RWPE2 (cell line): ENCODE measurements at places on chromosomes 4 and X.

DNA sequence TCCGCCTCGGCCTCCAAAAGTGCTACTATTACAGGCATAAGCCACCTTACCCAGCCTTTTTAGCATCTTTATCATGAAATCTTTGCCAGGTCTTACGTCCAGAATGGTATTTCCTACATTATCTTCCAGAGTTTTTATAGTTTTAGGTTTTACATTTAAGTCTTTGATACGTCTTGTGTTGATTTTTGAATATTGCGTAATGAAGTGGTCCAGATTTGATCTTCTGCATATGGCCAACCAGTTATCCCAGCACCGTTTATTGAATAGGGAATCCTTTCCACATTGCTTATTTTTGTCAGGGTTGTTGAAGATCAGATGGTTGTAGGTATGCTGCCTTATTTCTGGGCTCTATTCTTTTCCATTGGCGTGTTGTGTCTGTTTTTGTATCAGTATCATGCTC, 349.6 kb downstream of the KCTD8 start:
- no peak overlapping the region for H3K4me3 ChIP-seq
- no peak overlapping the region for H3K27ac ChIP-seq
- no peak for DNase-seq
- H3K36me3 ChIP-seq = no peaks in the 10 kb centered on the region
- no peaks in the 10 kb centered on the region for H3K27me3 ChIP-seq

DNA sequence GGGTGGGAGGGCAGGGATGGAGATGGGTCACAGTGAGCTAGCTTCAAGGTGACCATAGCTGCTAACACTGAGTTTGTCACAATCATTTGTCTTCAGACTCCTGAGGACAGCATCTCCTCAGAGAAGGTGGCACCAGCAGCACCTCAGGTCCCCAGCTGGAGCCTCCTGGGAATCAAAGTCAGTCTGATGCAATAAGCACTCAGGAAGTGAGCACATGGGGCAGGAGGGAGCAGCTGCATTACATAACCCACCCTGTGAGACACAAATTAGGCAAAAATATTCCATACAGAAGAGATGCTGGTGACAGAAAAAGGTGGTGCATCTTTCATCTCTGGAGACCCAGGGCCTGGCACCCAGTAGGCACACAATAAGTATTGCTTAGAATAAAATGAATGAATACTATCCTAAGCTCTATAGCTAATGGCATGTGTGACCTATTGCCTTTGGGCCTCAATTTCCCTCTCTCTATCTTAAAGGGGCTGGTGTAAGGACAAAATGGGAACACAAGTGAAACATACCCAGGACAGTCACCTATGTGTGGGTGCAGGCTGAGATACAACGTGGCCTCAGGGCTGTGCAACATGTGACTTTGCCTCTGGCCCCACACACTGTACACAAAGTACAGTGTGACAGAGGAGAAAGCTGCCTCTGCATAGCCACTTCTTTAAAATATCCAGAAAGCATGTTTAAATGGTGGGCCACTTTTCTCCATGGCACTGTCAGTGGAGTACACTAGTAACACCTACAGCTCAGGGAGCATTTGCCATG, 37.1 kb downstream of the SLC39A8 start:
- no peaks in the 10 kb centered on the region for H3K27me3 ChIP-seq
- H3K27ac ChIP-seq = no peak overlapping the region
- H3K36me3 ChIP-seq = no peaks in the 10 kb centered on the region

GRCh38 chr4:158766434-158767044, 2.3 kb upstream of the FNIP2 start:
- H3K4me3 ChIP-seq = no peak overlapping the region
- H3K27me3 ChIP-seq = no peaks in the 10 kb centered on the region
- DNase-seq = no peak
- H3K27ac ChIP-seq = no peak overlapping the region

- H3K36me3 ChIP-seq = peaks cover 22% of the 10 kb centered on the region
- peaks cover 8% of the 10 kb centered on the region for H3K4me1 ChIP-seq
- H3K27me3 ChIP-seq = no peaks in the 10 kb centered on the region
- no peak for DNase-seq
Observed at GRCh38 chr4:82419451-82419850, 10.8 kb downstream of the HNRNPDL start.

DNA sequence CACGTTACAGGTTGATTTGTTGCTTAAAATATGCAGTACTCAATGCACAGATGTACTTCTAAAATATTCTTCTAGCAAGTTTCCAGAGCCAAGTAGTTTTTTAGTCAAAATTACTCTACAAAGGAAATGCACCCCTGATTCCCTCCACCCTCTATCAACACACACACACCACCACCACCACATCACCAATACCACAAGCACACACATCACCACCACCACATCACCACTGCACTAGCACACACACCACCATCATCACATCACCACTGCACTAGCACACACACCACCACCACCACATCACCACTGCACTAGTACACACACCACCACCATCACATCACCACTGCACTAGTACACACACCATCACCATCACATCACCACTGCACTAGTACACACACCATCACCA, 105.2 kb upstream of the FRG1 start:
- H3K4me3 ChIP-seq = no peak overlapping the region
- no peaks in the 10 kb centered on the region for H3K36me3 ChIP-seq
- DNase-seq = no peak
- no peaks in the 10 kb centered on the region for H3K4me1 ChIP-seq
- no peaks in the 10 kb centered on the region for H3K27me3 ChIP-seq

- no peak overlapping the region for H3K4me3 ChIP-seq
- DNase-seq = no peak
- H3K4me1 ChIP-seq = no peaks in the 10 kb centered on the region
- no peaks in the 10 kb centered on the region for H3K36me3 ChIP-seq
- no peak overlapping the region for H3K27ac ChIP-seq
Observed at GRCh38 chr4:85603437-85604336, 128.7 kb downstream of the ARHGAP24 start.

- DNase-seq = no peak
- H3K27me3 ChIP-seq = no peaks in the 10 kb centered on the region
- no peak overlapping the region for H3K27ac ChIP-seq
- H3K4me3 ChIP-seq = no peak overlapping the region
- H3K36me3 ChIP-seq = peaks cover 15% of the 10 kb centered on the region
- H3K4me1 ChIP-seq = peaks cover 36% of the 10 kb centered on the region
Observed at GRCh38 chr4:76692761-76693160, 205.2 kb downstream of the SOWAHB start.

- no peak for DNase-seq
- H3K27me3 ChIP-seq = no peaks in the 10 kb centered on the region
- no peaks in the 10 kb centered on the region for H3K4me1 ChIP-seq
- no peaks in the 10 kb centered on the region for H3K36me3 ChIP-seq
- no peak overlapping the region for H3K4me3 ChIP-seq
Observed at GRCh38 chr4:157961229-157961990, 211.4 kb downstream of the GASK1B start.

DNA sequence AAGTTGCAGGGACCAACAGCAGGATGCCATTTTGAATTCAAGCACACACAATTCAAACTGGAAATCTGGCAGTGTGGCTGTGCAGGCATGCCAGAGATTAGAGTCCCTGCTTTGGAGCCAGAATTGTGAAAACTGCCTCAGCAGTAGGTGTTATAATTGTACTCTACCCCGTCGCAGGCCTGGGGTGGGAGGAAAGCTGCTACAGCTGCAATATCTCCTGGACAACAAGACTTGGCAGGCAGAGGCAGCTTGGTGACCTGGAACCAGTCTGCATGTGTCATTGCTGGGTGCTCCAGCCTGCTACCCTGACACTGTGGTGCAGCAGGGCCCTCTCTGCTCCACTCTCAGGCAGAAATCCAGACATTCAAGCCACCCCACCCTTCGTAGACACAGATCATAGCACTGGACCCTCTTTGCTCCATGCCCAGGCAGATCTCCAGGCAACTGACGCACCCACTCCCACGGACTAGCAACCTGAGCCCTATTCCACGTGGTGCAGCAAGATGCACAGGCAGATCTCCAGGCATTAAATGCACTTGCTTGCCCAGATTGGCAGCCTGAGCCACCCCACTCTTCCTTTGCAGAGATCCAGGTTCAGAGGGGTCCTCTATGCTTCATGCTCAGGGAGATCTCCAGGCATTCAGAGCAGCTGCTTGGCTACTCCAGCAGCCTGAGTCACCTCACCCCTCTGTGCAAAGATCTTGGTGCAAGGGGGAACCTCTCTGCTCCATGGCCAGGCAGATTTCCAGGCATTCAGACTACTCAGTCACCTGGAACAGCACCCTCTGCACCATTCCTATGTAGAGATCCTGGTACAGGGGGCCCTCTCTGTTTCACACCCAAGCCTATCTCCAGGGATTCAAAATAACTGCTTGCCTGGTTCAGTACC, 140.5 kb downstream of the LRBA start:
- peaks cover 20% of the 10 kb centered on the region for H3K36me3 ChIP-seq
- H3K27me3 ChIP-seq = no peaks in the 10 kb centered on the region
- H3K27ac ChIP-seq = no peak overlapping the region
- H3K4me3 ChIP-seq = no peak overlapping the region
- DNase-seq = no peak

GRCh38 chr4:186104114-186104889, at the start of gene FAM149A:
FAM149A (plus strand) TSS chr4:186104704.
- H3K4me3 ChIP-seq = peak within 1 kb of the TSS; percentile 46
- no peaks in the 10 kb centered on the region for H3K36me3 ChIP-seq
- H3K27ac ChIP-seq = no peak within 1 kb of the TSS
- DNase-seq = no peak
